ENCODE measurements at places on chromosomes 6 and 20.

DNA sequence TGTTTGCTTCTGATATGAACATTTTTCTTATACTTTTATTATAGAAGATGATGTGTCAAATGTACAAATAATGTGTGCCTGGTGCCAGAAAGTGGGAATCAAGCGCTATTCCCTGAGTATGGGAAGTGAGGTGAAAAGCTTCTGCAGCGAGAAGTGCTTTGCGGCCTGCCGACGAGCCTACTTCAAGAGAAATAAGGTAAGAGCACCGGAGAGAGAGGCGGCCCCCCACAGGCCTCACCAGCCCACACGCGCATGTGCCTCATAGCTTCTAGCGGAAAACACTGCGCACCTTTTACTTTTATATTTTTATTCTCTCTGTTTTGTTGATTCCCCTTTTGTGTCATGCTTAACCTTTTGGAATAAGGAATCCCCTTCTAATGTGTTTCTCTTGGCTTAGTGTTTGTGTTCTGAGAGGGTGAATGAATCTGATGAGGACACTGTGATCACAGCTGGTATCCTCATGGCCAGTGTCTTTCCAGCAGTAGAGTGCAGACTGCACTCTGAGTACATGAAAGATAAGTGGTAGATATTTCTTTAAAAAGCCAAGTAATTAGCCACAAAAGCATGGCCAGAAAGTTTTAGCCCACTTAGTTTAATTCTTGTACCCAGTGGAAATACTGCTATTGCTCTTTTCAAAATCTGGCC is 43.6 kb downstream of the SOBP start:
- DNase-seq = no peak

- DNase-seq = peak; percentile 75
Observed at GRCh38 chr20:3911956-3912355, 22.8 kb downstream of the PANK2 start.

- DNase-seq = no peak
Observed at GRCh38 chr6:2355150-2355549, 109.7 kb upstream of the GMDS start.

GRCh38 chr6:158570681-158570962 is 10.7 kb downstream of the TMEM181 start:
- no peak for DNase-seq

DNA sequence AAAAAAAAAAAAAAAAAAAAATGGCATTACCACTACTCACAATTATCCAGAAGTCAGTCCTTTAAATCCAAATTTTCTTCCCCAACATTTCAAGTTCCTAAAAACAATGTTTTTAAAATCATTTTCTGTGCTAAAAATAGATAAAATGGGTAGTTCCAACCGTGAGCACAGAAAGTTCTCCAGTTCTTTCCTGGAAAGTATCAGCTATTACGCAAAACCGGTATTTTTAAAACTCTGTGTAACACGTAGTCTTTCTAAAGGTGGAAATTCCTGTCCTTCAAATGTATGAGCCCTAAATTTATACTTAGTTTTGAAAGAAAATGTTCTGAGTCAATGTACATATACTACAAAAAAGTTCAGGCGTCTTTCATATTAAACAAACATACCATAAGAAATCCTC is 83.5 kb upstream of the SCAF8 start:
- no peak for DNase-seq

- DNase-seq = no peak
Observed at GRCh38 chr6:1613346-1613687, 3.6 kb downstream of the FOXC1 start.

- peak; percentile 87 for DNase-seq
Observed at GRCh38 chr6:160991406-160992060, at the start of gene MAP3K4. Gene MAP3K4, plus strand, starts transcription at chr6:160991769. Its CDS starts 163 bp downstream, at chr6:160991932.

- DNase-seq = no peak
Observed at GRCh38 chr20:32534661-32535240, 50.4 kb downstream of the NOL4L start.

DNA sequence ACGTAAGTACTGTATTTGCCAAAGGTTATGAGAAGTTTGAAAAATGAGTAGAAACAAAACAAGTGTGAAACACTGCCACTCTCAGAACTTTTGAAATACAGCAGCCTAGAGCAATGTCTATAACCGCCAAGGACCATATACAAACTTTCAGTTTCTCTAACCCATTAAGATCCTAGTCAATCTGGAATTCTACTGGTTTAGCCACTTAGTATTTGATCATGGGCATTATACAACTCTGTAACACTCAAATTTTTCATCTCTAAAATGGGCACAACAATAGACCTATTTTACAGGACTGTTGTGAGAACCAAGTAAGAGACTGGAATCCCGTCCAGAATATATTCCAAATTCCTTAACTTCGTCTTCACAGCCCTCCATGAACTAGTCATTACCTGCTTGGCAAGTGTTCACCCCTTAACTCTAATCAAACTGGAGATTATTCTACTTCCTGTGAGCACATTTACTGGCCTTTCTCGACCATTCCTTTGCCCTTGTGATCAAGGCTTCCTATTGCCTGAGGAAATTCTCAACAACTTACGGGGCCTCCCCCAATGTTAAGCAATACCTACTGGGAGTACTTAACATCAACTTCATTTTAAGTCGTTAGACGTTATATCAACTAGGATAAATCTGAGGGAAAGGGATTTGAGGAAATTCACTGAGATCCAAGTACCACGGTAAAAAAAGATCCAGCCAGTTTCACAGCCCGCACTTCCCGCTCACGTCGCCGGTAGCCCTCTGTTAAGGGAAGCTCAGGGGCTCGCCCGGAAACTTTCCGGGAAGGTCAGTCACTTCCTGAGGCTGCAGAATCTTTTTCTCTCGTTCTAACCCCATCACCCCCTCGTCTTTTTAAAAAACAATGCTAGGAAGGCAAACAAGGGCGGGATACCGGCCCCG is 1.1 kb downstream of the EIF2S2 start:
- DNase-seq = peak; percentile 55

DNA sequence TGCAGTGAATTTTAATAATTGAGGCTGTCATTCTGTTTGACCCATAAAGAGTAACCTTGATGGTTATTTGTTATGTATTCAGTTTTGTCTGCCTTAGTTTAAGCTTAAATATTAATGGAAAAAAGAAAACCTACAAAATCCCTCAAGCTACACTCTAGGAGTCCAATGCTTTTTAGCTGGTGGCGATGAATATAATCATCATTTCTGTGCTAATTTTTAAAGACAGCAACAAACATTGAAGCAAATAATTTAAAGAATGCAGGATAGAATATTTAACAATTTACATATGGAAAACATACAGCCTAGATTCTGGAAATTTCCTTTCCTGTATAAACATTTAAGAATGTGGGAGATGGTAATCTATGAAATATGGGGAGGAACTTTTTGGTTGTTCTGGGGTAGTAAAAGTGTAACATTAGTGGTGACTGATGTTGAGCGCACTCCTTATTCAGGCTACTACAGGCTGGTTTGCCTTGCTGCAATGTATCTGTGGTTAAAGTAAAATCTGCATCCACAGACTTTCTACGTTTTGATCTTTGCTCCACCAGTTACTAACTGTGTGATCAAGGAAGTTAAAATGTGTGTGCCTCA is 287.9 kb upstream of the DEFB112 start:
- no peak for DNase-seq
